ENCODE measurements at places on chromosomes 13 and 19.

DNA sequence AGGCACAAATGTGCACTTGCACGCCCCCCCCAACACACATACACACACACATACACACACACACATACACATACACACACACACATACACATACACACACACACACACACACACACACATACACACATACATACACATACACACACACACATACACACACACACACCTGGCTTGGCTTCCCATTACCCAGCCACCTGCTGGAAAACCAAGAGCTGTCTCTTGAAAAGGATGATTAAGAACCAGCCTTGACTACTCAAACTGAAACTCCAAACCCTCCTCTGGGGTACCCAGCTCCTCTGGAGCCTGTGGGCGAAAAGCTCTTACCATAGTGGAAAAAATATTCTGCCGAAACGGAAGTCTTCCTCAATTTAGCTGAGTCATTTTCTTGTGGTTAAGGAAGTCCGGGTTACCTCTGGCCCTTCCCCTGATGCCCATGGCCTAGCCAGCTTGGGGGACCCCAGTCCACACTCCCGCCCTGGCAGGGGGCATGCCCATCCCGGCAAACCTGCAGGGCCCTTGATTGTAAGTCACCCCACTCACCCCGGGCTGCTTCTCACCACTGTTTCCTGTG is 21.9 kb downstream of the CEBPA start:
- no peak for DNase-seq

GRCh38 chr13:66462187-66462586 is 767.9 kb downstream of the PCDH9 start:
- DNase-seq, result no peak

GRCh38 chr13:25463496-25463895 is 91.7 kb downstream of the ATP8A2 start:
- DNase-seq, result no peak

GRCh38 chr13:49210669-49211068 is 9.5 kb upstream of the MLNR start:
- DNase-seq, result no peak

GRCh38 chr19:39736088-39736487 is 1.7 kb downstream of the CLC start:
- DNase-seq, result no peak

Measured in DMS53 (cell line).